Activated T-helper 1 cell treated with Interleukin-2 at 50 U/mL for 16 hours (primary cell): ENCODE measurements at places on chromosomes 16 and 17.

- no peak for DNase-seq
These were observed 39.1 kb downstream of the SPOP start for GRCh38 chr17:49638818-49639217.

DNA sequence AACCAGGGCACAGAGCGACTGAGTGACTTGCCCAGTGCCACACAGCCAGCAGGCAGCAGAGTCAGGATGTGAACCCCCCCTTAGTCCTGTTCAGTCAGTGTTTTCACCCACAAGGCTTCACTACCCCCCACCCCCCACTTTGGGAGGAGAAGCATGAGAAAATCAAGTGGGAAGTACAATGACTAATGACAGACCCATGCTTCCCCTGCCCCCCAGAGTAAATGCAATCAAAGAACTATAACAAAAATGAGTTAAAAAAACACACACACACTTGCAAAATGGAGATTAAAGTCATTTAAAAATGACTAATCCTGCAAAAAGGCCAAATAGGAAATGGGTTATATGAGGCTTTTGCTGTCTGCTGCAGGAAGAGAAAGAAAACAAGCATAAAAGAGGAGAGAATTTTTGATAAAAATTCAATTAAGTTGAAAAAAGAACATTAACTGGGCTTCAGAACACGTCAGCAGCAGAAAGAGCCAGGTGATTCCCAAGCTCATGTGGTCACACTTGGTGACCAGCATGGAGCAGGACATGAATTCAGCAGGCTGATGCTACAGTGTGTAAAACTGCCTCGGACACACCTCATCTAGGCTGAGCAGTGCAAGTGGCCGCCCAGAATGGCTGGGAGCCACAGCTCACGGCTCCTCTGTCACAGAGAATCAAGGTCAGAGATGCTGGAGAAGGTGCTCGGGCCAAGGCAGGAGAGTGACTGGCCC, 212.3 kb downstream of the ZNF423 start:
- DNase-seq, result no peak

DNA sequence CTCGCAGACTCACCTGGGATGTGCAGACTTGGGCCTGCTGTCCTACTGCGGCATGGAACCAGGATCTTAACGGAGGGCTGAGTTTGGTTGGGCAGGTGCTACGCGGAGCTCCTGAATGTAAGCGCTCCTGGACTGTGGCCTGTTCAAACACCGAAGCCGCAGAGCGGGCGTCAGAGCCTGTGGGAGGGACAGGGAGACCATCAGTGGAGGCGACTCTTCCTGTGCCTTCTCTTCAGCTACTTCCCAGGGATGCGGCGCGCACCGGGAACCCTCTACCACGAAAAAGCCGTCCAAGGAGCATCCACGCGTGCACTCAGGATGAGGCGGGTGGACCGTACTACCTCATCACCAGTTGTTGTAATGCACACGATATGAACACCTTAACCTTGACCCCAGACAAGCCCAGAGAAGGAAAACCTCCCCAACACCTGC, 2.0 kb downstream of the USP36 start:
- no peak for DNase-seq

GRCh38 chr16:10638101-10638500, 56.6 kb downstream of the TEKT5 start:
- DNase-seq, result no peak
